Amygdala (tissue), 56 donors: ENCODE measurements at places on chromosomes 2 and 18.
A peak's percentile ranks its signal among the peaks of the same experiment; 100 is the strongest.

DNA sequence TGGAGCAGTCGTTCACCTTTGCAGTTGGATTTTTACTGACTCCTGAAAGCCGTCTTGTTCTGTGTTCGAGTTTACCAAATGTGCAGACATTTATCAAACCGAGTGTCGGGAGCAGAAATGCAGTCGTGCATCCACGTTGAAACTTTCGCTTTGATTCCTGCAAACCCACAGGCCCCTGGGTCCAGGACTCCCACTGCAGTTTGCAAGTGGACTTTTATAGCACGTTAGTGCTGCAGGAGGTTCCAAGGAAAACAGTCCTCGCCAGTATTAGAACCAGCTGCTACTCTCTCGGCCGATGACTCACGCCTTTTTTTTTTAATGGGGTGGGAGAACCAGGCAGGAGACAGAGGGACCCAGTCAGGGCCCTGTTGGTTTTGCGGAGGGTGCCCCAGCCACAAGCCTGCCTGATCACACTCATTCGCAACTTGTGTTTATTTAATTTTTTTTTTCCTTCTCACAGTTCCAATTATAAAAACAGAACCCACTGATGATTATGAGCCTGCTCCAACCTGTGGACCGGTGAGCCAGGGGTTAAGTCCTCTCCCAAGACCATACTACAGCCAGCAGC, 90.1 kb downstream of the NFATC1 start:
- no peak for DNase-seq

GRCh38 chr2:197140045-197140444, 170.5 kb downstream of the ANKRD44 start:
- DNase-seq: no peak

- DNase-seq: no peak
Measured at GRCh38 chr2:226300196-226300886, 499.3 kb downstream of the IRS1 start.

- no peak for DNase-seq
Measured at GRCh38 chr2:96881349-96882195, 11.7 kb upstream of the SEMA4C start.

- DNase-seq: no peak
Measured at GRCh38 chr2:101788995-101789970, 91.8 kb downstream of the MAP4K4 start.

DNA sequence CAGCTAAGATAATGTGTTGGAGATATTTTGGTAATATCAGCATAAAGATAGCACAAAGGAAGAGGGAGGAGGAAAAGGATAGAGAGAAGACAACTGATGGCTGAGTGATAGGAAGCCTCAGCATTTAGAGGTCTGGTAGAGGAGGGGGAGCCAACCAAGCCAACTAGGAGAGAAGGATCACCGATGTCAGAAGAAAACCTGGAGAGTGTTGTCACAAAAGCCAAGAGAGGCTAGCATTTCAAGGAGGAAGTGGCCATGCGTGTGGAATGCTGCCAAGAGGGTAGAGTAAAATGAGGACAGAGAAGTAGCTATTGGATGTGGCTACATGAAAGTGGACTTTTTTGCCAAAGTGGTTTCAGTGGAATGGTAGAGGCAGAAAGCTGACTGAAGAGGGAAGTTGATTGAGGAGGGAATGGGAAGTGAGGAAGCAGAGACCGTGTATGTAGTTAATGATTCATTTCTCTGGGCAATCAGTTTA, 34.3 kb downstream of the LCLAT1 start:
- DNase-seq: peak; percentile 2

- DNase-seq: no peak
Measured at GRCh38 chr18:46629361-46629760, 27.7 kb downstream of the LOXHD1 start.

DNA sequence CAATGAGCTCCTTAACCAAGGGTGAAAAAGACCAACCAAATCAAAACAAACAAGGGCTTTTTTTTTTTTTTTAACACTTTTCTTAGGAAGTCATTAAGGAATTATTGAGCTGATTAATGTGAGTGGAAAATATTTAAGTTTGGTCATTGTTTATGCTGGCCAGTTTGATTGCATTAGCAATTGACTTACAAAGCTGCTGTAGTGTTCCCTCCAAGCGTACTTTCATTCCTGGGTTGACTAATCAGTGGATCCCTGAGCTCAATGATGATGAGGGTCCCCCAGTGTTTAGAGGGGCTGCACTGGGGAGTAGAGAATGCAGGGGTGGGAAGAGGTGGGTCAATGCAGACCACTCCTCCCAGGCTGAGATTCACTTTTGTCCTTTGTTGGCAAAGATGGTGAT, 119.3 kb downstream of the PRKCE start:
- no peak for DNase-seq

DNA sequence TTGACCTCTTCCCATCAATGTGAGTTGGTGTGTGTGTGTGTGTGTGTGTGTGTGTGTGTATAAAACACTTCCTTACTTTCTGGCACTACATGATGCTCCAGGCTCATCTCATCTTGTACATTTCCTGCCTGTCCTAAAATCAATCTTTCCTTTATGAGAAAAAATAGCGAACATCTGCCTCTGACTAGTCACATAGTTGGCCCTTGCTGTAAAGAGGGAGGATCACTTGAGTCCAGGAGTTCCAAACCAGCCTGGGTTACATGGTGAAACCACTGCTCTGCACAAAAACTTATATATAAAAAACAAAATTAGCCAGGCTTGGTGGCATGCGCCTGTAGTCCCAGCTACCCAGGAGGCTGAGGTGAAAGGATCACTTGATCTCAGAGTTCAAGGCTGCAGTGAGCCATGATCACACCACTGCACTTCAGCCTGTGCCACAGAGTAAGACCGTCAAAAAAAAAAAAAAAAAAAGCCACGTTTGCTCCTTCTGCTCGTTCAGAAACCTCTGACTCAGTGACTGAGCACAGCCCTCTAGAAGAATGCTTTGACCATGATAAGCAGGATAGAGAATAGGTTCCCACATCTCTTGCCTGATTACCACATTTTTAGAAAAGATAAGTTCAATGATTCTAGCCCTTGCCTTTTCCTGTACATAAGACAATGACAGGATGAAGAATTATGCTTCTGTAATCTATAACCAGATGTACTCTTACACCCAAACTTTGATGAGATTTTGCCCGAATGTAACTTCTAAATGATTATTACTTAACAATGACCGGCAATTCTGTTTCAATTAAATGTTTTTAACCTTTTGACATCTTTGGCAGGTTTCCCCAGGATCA, 45.2 kb upstream of the ST3GAL5 start:
- no peak for DNase-seq

GRCh38 chr18:41146301-41146700, 808.7 kb upstream of the PIK3C3 start:
- DNase-seq: no peak

- no peak for DNase-seq
Measured at GRCh38 chr2:138830547-138830946, 50.4 kb upstream of the NXPH2 start.

- DNase-seq: no peak
Measured at GRCh38 chr18:10381951-10382350, 72.5 kb upstream of the APCDD1 start.

DNA sequence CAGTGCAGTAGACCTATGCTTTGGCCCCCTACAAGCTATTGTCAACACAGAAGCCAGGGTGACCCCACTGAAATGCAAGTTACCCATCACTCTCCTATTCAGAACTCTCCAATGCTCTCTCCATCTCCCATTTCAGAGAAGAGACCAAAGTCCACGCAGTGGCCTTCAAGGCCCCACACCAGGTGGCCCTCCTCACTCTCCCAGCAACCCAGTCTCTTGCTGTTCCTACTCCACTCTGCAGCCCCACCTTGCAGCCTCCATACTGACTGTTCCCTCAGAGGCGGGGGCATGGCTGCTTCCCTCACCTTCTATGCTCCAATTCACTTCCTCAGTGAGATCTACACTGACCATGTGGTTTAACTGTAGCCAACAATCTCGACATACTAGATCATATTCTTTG, 313.3 kb downstream of the CELF4 start:
- DNase-seq: no peak

DNA sequence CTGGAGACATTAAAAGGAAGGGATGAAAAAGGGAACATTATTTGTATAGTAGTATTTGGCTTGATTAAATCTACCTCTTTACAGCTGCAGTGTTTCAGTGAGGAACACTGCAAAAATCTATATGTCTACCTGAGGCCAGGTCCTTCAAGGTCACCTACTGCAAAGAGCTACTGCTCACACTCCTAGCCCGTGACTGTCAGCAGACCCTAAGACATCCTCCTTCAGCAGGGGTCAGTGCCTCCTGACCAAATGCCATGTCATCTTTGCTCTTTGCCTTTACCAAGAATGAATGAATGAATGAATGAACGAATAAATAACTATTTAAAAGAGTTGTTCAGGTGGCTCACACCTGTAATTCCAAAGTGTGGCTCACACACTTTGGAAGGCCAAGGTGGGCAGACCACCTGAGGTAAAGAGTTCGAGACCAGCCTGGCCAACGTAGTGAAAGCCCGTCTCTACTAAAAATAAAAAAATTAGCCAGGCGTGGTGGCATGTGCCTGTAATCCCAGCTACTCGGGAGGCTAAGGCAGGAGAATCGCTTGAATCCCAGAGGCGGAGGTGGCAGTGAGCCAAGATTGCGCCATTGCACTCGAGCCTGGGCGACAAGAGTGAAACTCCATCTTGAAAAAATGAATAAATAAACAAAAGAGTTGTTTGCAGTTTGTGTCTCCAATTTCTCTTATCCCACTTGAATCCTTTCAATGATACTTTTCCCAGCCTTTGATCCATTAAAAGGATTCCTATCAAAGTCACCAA, 84.3 kb upstream of the GRB14 start:
- no peak for DNase-seq

GRCh38 chr2:74764429-74765272, 69.3 kb upstream of the HK2 start:
- no peak for DNase-seq
